Temporal lobe (tissue), 4 donors: ENCODE measurements at places on chromosomes 1 and 21. TPM values are rescaled to one million over a fixed set of nuclear protein-coding genes. Genes with fewer than 3 reads are reported as not detected.

The SPRR3 gene
- not detected for total RNA-seq

The OR2T12 gene
- not detected for total RNA-seq

The KRTAP25-1 gene
- total RNA-seq: not detected

The KCNJ9 gene
- total RNA-seq: 10.6 TPM

The ITLN2 gene
- not detected for total RNA-seq

The TOR1AIP1 gene
- total RNA-seq: 34.4 TPM
